ENCODE measurements at places on chromosomes 5 and 9.

DNA sequence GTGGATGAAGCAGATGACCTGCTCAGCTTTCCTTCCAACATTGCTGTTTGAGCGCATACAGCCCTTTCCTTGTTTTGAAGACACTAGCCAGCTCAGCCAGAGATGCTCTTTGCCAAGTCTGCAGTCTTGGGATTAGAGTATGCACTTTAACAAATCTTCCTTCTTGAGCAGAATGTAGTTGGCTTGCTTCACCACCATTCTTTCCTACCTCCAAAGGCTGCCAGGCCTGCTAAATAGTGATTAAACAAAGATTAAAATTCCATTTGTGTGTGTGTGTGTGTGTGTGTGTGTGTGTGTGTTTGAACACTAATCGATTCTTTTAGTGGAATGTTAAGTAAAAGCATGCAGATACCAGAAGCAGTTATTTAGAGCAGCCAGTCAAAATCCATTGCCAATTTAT is 97.6 kb downstream of the GALNT10 start:
- DNase-seq = no peak

DNA sequence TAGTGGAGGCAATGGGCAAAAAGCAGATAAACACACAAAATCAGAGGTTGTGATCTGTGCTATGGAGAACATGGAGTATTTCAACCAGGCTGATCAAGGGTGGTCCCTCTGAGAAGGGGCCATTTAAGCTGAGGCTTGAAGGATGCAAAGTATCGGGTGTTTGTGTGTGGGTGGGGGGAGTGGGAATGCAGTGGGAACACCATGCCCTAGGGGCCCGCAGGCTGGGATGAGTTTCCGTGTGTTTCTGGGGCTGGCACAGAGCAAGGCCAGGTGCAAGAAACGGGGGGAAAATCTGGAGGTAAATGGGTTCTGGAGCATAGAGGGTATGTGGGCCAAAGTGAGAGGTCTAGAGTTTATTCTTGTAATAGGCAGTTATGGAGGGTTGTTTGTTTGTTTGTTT is 13.8 kb upstream of the LARP1 start:
- DNase-seq = no peak

DNA sequence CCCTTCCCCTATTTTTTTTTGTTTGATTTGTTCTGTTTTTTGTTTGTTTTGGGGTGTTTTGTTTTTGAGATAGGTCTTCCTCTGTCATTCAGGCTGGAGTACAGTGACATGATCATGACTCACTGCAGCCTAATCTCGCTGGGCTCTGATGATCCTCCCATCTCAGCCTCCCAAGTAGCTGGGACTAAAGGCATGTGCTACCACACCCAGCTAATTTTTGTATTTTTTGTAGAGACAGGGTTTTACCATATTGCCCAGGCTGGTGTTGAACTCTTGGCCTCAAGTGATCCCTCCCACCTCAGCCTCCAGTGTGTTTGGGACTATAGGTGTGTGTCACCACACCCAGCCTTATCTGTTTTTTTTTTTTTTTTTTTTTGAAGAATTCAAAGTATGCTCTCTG is 605.4 kb downstream of the DNAH5 start:
- no peak for DNase-seq

DNA sequence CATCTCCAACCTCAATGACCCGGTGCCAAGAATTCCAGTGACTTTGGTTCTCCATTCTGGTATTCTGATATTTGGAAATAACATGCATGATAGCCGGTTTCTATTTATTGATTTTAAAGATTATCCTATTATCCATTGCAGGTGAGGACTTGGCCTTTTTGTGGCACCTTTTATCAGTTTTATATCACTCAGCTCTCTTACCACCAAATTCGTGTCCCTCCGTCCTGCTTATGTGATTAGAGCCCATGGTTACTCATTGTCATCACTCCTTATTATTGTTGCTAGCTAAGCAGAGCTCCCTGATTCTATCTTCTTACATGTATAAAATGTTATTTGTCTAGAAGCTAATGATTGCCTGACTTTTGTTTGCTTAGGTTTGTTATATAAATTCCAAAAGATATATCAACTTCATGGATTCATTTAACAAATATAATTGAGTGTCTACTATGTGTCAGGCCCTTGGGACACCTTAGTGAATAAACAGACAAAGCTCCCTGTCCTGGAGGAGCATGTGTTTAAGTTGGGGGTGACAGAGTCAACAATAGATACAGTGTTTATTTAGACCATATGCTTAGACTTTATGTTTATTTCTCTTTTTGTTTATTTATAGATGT is 138.2 kb downstream of the ADAMTS16 start:
- no peak for DNase-seq

DNA sequence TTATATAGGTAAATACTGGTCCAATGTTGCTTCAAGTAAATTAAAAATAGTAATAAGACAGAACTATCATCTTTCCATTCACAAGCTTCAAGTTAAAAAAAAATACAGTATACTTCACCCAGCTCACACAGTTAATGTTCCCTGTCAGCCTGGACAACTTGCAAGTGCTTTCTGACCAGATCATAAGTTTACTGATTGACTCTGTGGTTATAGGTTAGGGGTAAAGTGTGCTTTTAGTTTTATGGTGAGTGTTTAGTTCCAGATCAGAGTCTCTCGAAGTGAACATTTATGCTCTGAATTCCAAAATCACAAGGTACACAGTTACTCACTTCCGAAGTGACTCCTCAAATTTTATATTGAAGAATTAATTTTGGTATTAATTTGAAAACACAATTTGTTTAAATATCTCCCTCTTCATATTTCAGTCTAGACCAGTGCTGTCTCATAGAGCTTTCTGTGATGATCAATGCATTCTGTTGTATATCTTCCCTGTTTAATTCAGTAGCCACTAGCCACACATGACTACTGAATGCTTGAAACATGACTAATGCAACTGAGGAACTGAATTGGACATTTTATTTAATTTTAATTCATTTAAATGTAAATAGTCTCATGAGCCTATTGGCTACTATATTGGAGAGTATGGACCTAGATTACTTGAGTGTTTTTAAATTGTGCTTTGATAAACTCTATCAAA is 90.7 kb downstream of the MEF2C start:
- no peak for DNase-seq

GRCh38 chr9:83061990-83062650 is 822 bp downstream of the RASEF start:
- peak; percentile 49 for DNase-seq

DNA sequence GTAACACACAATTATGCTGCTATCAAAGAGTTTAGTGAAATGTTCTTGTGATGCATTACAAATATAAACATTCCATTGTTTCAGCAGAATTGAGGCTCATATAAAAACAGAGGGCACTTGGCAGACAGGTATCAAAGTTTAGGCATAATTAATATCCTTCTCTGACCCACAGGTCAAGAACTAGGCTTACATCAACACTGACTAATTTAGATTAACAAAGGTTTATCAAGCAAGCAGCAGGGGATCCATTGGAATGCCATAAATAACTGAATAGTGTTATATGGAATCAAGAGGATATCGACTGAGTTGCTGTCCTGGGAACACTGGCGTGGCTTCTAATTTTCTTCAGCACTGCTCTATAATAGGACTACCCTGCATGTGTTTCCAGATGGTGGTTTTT is 414.5 kb upstream of the ARRDC3 start:
- no peak for DNase-seq

GRCh38 chr5:31133488-31133887 is 60.0 kb upstream of the CDH6 start:
- DNase-seq = no peak

DNA sequence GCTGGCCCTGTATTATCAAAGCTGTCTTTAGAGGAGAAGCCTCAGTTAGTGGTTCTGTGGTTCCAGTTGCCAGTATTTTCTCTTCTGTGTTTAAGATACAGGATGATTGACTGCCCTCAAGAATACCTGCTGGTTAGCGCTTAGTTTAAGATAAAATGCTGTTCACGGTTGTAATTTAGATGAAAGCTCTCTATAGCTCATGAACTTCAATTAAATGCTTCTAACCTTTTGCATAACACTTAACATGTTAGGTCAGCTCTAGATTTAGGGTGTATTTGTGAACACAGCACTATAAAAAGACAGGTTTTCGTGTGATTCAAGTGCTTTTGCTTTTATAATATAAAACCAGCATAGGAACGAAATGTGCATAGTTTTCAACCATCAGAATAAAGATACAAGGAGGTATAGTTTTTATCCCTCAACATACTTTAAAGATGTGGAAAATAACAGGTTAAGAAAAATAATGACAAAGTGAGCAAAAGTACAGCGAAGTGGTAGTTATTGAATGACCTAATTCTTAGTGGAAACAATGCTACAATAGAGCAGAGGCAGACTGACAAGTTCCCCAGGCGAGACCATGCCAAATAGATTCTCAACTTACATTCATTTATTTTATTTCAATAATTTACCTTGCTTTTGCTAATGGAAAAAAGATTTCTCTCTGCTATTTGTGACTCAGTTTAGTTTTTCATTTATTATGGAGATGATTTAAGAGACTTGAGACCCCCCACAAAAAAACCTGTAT is 602.6 kb upstream of the DMAC1 start:
- peak; percentile 22 for DNase-seq

DNA sequence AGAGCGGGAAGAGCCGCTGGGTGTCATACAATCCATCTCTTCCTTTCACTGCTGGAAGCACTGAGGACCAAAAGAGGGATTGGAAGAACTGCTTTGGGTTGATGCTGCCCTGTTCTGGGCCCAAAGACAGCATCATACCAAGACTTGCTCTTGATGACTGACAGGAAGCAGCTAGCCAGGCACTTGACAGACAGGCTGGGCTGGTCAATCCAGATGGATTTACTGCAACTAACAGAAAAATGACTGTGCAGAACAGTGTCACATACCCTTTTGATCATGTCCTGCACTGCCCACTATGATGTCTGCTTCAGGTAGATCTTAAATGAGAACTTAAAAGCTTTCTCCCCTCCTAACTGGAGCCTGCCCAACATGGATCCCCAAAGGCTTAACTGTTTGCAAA is 157.6 kb downstream of the CRB2 start:
- no peak for DNase-seq

GRCh38 chr5:93909356-93909755 is 168.0 kb upstream of the POU5F2 start:
- DNase-seq = no peak

GRCh38 chr9:1008216-1008615 is 31.8 kb downstream of the DMRT3 start:
- no peak for DNase-seq

DNA sequence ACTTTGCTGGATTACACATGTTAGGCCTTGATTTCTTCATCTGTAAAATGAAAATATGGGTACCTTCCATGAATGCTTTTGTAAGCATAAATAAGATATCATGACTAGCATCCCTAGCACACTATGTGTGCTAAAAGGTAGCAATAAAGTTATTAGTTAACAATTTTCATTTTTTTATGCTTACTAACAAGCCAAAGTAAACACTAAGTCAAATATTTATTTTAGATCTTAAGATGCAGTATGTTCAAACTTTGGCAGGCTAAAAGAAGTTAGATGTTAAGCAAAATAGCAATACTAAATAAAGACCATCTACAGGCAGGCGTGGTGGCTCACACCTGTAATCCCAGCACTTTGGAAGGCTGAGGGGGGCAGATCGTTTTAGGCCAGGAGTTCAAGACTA is 169.1 kb downstream of the BNC2 start:
- DNase-seq = no peak
